RPMI7951 (cell line): ENCODE measurements at places on chromosomes 2 and 18. TPM values are rescaled to one million over a fixed set of nuclear protein-coding genes. Genes with fewer than 3 reads are reported as not detected.

The OTX1 gene
- total RNA-seq: 0.36 and 0.88 TPM in 2 replicates

- no peak for DNase-seq
Observed at GRCh38 chr2:178689808-178690207, 117.4 kb downstream of the TTN start.

The DPP4 gene
- total RNA-seq: 2.8 and 3.1 TPM in 2 replicates

The CD8B2 gene
- total RNA-seq: not detected in 2 replicates

- peak; percentile 35 for DNase-seq
Observed at GRCh38 chr2:27123302-27124150, at the start of gene ABHD1. Gene ABHD1 (plus strand): TSS chr2:27123815. CDS start chr2:27123949, 134 bp downstream.

DNA sequence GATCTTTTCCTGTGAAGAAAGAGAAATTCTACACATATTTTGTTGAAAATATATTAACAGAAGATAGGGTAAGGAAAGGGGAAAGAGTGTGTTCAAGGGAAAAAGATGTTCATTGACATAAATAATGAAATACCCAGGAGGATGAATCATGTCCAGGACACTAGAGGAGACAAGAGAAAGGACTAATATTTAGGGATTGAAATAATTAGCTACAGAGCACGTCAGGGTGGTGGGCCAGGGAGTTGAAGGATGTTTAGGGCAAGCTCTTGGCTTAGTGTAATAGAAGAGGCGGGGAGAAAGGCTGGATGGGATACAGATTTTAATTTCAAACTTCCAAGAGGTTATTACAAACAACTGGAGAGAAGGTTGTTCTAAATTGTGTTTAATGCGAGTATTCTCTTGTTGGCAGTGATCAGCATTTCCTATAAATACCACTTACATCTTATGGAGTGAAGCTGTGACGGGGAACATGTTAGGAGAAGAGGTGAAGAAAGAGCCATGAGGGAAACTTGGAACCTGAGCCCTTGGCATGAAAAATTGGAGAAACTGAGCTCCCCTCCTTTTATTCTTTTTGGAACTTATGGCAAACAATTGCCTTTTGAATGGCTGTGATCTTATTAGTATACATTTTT is 36.6 kb upstream of the CETN1 start:
- no peak for DNase-seq

DNA sequence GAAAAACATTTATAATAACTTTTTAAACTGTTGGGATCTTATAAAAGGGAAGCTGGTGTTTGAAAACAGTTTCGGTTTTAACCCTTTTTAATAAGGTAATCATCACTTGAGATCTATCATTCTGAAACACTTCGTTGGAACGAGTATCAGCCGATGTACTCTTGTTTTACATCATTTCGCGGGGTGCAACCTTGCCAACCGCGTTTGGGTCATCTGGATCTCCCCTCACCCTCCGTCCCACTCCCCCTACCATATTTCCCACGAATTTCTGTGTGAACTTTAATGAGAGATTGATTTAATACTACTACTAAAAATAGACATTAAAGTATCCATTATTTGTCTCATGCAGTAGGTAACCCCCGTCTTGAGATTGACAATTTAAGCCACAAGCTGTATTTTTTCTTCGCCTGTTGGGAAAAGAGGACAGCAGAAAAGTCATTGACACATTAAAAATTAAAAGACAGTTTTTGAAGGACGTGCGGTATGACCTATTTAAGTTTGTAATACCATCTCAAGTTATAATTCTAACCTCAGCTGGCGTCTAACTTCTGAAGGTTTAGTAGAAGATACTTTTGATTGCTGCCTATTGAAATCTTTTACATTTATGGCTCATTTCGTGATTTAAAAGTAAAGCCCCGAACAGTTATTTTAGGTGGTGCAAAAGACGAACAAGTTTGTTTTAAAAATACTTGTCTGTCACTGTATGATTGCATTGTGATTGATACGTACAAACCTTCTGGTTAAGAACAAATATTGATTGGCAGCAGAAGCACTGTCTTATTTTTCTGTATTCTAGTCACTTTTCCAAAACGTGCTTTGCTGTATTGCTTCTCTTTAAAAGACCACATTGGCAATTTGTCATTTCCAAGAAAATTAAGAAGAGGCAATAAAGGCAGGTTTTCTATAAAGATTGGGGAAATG is 1.5 kb downstream of the CREB1 start:
- no peak for DNase-seq

- peak; percentile 93 for DNase-seq
Observed at GRCh38 chr2:20231598-20232026, 6.7 kb upstream of the SDC1 start.

GRCh38 chr2:53753041-53753440 is 14.6 kb upstream of the CHAC2 start:
- DNase-seq: no peak

DNA sequence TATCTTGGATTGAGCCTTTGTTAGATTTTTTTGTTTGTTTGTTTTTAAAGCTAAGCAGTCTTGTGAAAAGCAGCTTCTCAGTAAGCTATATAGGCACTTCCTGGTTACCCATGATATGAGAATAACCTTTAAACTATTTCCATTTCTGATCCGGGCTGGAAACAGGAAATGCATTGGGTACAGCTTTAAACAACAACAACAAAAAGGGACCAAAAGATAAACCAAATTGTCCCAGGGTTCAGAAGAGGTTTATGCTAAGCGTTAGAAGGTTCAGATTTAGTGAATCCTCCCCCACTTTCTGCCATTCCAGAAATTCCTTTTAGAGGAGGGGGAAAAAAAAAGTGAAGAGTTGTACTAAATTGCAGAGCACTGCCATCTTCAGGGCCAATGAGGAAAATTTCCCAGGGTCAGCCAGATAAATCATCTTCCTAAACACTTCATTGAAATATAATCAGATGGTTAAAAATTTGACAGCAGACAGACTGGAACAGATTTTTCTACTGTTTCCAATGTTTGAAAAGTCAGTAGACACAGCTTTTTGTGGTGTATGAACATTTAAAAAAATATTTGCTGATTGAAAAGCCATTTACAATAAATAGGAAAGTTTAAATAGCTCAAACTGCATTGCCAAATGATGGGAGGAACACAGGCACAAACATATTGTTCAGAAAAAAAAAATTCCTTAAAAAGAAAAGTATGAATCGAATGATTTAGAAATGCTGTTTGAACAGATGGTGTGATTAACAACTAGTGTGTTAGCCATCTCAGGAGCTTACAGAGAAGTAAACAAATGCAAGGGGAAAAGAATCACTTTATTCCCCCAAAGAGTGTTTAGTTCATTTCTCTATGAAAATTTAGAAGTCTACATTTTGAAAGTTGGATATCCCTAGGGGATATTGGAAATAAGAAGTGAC is 189.9 kb upstream of the TANK start:
- peak; percentile 75 for DNase-seq

DNA sequence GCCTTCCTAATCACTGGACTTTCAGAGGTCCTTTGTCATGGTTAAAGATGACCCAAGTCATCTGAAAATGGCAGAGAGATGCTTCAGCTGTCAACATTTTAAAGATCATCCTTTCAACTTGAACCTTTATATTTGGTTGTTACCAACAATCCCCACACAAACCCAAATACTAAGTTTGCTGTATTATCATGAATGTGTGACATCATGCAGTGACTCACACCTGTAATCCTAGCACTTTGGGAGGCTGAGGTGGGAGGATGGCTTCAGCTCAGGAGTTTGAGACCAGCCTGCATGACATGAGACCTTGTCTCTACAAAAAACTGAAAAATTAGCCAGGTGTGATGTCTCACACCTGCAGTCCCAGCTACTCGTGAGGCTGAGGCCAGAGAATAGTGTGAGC is 55.2 kb upstream of the NRP2 start:
- no peak for DNase-seq

DNA sequence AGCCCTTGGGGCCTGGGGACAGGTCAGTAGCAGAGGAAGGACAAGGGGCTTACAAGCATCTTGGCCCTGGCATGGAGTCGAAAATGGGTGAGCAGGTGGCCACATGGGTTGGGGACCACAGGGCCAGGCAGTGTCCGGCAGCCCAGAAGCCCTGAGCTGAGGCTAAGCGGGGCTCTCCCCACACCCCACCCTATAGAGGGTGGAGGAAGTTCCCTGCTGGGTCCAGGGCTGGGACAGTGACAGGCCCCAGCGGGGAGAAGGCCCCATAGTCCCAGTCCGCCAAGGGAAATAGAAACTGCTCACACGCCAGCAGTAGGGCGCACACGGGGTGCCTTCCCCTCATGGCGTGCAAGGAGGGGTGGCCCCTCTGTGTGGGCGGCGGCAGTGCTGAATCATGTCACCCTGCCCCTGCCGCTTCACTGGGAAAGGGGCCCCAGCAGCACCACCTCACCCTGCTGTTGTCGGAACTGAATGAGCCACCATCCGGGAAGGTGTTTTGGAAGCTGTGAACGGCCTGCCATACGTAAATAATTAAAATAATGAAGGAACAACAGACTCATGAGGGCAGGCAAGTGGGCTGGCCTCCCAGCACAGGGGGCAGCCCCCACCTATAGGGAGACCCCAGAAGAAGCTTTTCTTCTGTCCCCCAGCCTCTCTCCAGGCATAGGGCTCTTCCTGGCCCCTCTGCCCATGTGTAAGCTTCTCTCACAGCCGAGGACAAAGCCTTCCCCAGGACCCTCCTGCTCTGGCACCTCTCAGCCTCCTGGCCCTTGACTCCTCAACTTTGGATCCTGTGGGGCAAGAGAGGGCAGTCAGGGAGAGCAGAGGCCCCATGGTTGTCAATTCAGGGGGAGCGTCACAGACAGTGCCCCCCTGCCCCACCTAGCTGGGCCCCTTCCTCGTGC is 12.7 kb upstream of the DUSP2 start:
- no peak for DNase-seq

DNA sequence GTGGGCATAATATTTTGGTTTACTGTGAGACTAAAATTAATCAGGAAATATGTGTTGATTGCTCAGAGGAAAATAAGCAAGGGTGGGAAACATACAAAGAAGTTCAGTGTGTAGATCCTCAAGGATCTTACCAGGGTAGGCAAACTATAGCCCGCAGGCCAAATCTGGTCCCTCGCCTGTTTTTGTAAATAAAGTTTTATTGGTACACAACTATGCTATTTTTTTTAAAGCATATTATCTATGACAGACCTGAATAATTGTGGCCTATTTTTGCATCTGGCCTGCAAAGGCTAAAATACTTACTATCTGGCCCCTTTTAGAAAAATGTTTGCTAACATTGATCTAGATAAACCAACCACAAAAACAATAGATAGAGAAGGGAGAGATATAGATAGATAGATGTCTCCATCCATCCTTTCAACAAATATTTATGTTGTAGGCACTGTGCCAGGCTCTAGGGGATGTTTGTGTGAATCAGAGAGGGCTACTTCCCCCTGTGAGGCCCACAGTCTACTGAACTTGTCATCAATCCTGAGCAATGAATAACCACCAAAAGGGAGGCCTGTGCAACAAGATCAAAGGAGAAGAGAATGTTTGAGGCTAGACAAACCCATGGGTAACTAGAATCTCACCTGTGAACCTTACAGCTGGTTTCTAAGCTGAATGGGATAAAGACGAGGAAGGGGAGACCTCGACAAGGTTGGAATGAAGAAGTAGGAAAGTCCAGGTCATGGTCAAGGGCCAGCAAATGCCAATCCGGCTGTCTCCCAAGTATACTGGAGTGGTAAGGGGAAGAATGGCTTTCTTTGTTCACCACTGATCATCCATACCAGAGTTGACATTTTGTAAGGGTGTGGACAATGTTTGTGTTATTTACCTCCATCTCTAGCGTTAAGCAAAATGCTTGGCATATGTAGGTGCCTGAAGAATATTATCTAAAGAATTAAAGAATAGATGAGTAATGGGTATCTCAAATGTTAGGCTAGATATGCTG is 23.6 kb downstream of the ALPK2 start:
- DNase-seq: peak; percentile 84
